CD4-positive, alpha-beta T cell treated with Interleukin-6 at 100 ng/mL for 8 hours (primary cell): ENCODE measurements at places on chromosomes 6 and 20.

DNA sequence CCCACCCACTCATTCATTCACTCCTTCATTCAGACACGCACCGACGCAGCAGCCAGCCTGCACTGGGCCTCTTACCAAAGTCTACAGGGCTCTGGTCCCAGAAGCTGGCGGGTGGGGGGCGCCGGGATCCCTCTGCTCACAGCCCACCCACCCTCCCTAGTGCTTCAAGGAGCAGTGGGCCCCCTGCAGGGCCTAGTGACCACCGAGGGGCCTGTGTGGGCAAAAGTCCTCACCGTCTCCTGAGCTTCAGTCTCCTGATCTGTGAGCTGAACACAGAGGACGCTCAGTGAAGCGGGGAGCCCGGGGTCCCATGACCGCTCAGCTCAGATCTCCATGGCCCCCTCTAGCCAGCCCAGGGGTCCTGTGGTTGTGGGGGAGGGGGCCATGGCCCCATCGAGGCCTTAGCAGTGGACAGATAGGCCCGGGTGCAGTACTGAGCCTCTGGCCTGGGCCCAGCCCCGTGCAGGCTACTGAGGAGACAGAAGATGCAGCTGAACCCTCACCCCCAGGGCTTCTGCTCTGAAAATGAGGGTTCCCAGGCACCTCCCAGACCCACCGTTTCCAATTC is 33.4 kb upstream of the MRGBP start:
- DNase-seq, result no peak

- no peak for DNase-seq
These were observed 52.5 kb upstream of the E2F3 start for GRCh38 chr6:20349225-20349624.

DNA sequence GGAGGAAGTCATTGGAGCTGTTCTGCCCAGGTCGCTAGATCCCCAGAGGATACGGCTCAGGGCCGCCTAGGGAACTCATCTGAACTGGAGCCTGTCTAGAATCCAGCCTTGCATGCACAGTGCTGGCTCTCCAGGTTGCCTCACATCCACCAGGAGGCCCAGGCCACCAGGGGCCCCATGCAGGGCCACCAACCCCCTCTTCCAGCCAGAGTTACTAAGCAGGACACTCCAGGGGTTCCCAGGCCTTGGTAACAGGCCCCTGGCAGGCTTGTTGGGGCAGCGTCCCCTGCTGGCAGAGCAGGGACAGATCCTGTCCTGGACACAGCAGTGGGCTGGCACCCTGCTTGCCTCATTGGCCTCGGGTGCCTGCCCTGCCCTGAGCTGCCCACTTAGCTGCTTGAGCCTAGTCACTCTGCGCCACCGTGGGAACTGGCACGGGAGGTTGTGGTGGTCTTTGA is 35.3 kb downstream of the EFCAB8 start:
- DNase-seq, result no peak

DNA sequence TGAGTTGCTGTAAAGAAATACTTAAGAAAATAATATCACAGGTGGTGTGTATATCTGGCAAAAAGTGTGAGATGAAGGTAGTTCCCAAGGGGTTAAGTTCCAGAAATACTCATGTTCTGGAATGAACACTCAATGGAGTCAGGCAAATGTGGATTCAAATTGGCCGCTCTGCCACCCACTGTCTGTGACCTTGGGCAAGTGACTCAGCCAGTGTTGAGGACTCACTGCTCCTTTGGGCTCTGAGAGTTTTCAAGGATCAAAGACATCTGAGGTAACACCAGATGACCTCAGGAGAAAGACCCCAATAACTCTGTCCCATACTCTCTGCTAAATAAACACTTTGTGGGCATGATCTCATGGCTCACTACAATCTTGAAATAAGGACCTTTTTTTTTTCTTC is 59.2 kb upstream of the EYA2 start:
- no peak for DNase-seq

GRCh38 chr6:30463242-30463641 is 26.1 kb upstream of the HLA-E start:
- no peak for DNase-seq
